ACHN (cell line): ENCODE measurements at places on chromosomes 2 and 18.

GRCh38 chr2:43165378-43166069 is 60.9 kb downstream of the ZFP36L2 start:
- DNase-seq = no peak

GRCh38 chr18:37689841-37690240 is 124.2 kb upstream of the CELF4 start:
- DNase-seq = no peak

DNA sequence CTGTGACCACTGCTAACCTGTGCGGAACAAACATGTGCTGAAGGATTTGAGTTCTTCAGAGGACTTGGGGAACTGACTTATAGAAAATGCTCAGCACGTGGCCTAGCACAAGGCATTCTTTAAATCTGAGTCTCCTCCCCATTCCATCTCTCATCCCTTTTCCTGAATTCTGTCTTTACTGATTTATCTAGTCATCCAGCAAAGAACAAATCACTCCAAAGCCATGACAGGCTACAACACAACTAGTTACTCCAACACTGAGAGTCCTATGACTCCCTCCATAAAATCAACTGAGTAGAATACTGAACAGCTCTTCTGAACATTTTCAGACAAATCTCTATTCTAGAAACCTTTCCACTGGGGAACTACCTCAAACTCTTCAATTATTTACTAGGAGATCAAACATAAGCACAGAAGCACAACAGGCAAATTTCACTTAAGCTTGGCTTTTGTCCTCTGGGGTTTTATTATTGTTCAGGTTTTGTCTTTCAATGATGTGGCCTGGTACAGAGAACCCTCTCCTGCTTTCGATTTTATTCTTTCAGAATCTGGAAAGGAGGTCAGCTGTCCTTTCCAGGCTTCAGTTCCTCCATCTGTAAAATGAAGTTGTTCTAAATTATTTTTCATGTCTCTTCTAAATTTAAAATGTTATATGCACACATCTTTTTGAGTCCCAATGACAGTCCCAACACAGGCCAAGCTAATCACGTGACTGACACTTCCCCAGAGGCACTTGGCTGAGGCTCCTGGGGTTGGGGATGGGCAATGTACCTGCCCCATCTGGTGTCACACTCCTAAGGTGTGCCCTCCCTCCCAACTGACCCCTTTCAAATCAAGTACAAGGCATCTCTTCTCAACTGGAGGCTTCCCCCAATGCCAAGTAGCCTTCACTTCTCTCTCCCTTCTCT is 31.8 kb downstream of the RNU4ATAC start:
- DNase-seq = no peak

DNA sequence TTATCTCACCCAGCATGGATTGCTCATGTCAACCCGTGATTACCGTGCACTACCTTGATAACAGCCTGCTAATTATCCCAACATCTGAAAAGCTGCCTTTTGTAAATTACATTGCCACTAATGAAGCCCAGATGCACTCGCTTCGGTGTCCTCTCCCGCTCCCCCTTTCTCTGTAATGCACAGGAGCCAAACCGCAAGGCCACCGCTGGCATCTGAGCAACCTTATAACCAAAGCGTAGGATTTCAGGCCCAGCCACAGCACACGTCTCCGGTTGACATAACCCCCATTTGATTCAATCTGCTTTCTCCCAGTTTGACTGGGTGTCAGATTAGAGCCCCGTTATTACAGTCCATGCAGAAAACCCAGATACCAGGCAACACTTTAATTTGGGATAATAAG is 341.2 kb downstream of the ALK start:
- no peak for DNase-seq

DNA sequence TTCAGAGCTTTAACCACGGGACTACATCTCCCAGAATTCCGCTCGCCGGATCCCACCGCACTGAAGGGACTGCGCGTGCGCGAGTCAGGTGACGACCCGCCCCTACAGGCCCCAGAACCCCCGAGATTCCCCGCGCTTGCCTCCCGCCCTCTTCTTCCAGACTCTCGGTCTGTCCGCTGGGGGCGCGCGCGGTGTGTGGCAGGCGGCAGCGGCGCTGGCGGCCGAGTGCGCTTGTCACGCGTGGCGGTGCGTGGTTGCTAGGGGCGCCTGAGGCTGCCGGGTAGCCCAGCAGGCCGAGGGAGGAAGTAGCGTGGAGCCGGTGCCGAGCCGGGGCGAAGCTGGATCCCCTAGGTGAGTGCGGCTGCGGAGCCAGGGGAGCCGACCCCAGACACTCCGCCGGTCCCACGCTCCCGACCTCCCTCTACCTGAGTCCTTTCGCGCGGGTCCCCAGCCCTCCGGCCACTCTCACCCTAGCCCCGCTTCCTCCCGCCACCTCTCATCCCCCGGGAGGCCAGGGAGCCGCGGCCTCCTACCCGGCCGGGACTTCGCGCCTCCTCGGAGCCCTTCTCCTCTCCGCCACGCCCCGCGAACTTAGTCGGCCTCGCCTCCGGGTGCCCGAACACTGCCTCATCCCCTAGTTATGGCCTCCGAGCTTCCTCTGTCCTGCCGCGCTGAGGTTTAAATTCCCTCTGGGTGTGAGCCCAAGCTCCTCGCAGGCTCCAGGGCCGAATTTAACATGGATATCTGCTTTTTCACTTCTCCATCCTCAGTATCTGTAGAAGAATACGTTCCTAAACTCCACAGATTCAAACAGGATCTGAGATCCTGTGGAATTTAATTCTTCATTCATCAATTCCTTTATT is at the start of gene TTLL4:
TTLL4 (plus strand) TSS at position 149 of the 863 bp plus-strand sequence. CDS start 26,842 bp downstream, outside the sequence.
- peak; percentile 97 for DNase-seq

GRCh38 chr2:124258140-124258880 is 233.2 kb downstream of the CNTNAP5 start:
- DNase-seq = no peak

- DNase-seq = peak; percentile 53
Measured at GRCh38 chr18:28080876-28081300, 96.0 kb downstream of the CDH2 start.

DNA sequence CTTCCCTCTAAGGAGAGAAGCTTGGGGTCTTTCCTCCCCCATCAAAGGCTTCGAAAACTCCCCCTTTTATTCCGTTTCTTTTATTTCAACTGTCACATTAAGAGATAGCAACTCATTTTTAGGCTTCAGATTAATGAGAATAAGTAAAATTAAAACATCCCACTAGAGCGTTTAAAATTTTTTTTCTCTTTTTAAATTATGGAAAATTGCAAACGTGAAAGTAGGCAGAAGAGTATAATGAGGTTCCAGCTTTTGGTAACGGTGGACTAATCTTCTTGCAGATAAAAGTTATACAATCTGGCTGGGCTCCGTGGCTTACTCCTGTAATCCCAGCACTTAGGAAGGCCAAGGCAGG is 21.9 kb upstream of the RMP24 start:
- DNase-seq = no peak

- DNase-seq = no peak
Measured at GRCh38 chr2:151943461-151943860, 115.2 kb upstream of the ARL5A start.
